ENCODE measurements at places on chromosomes 12 and 14.

GRCh38 chr14:77903221-77903620 is 103.3 kb downstream of the ADCK1 start:
- no peak for DNase-seq

- no peak for DNase-seq
Measured at GRCh38 chr14:55546212-55546874, 33.7 kb upstream of the KTN1 start.

DNA sequence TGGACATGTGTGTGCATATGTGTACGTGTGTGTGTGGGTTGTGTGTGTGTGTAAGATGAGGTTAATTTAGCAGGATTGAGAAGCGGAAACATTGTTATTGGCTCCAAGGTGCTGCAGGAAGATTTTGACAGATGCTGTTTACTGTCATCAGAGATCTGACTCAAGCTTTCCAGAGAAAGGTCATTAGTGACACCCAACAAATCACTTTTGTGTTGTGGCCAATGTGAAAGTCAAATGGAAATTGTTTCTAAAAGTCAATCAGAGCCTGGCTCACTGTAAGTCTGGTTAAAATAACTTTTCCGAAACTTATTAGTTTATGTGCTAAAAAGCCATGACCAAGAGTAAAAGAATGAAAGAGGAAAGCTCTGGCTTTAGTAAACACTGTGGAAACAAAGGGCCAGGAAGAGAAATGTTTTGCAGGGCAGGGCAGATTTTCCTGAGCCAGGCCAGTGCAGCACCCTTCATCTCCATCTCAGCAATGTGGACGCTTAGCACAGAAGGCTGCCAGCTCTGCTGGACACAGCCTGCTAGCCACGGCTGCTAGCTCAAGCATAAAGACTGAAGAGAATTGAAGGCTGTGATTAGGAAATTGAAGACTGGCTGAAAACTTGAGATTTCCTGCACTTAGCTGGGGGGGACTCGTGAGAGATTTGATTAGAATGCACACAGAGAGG is 235.8 kb downstream of the NEDD1 start:
- DNase-seq, result no peak

GRCh38 chr14:24032727-24033418 is 18.9 kb upstream of the CARMIL3 start:
- no peak for DNase-seq

- DNase-seq, result no peak
Measured at GRCh38 chr14:37122288-37122687, 50.1 kb downstream of the SLC25A21 start.

DNA sequence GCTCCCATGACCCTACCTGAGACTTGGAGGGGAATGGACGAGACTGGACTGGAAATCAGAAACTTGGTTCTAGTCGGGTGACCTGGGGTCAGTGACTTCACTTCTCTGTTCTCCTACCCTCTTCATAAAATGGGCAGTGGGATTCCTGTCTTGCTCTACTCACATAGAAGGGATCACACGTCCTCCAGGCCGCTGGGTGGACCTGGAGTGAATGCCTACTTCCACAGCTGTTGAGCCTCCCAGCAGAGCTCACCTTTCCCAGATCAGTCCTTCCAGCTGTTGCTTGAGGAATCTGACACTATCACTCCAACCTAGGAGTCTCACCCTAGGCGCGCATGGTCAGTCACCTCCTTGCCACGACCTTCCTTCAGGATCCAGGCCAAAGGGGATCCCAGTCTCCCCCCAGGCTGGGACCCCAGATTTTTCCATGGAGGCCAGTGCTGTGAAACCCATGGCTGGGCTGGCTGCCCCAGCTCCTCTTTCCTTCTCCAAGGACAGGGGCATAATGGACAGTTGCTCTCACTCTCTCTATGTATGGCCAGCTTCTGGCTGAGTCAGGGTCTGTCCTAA is 637 bp downstream of the ACVRL1 start:
- no peak for DNase-seq

DNA sequence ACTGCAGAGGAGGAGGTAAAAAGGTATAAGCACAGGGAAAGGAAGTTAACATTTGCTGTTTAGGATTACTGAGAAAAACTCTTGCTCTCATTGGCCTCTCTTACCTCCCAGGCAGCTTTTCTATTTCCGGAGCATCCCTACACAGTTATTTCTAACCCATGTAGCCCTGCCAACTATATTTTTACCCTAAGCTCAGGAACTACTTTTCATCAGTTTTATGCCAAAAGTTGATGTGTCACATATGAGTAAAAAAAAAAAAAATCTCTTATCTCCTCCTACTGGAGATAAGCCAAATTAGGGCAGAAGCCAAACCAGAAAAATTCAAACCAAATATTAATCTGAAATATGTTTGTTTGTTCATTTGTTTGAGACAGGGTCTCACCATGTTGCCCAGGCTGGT is 34.4 kb upstream of the PSMA6 start:
- DNase-seq, result no peak

DNA sequence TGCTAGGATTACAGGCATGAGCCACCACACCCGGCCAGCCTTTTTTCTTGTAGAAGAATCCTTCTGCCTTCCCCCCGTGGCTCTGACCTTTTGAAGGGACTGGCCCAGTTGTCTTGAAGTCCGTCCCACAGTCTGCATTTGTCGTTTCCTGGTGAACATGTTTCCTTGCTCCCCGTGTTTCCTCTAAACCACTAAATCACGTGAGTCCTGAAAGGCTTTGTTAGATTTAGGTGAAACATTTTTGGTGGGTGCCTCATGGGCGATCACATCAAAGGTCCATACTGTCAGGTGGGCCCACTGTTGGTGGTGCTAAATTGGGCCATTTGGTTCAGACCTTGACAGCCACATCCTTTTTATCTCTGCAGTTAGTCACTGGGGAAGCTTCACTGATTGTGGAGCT is 26.3 kb downstream of the MLXIP start:
- DNase-seq, result no peak

GRCh38 chr14:23483236-23483854 is 13.8 kb downstream of the NGDN start:
- no peak for DNase-seq

DNA sequence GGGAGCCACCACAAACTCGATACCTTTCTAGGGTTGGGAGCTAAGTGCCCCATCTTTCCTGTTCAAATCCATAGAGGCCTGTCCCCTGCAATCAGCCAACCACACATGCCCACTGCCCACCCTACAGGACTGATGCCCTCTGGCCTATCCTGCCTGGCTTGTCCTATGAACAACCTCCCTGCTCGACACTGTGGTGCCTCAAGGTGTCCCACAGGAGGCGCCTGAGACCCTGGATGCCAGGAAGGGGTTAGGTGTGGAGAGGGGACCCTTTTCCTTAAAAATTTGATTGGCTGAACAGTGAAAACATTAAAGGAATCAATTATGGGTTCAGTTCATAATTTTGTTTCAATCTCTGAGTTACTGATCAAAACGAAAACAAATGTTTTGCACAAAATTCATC is 97.3 kb upstream of the FZD10 start:
- no peak for DNase-seq

DNA sequence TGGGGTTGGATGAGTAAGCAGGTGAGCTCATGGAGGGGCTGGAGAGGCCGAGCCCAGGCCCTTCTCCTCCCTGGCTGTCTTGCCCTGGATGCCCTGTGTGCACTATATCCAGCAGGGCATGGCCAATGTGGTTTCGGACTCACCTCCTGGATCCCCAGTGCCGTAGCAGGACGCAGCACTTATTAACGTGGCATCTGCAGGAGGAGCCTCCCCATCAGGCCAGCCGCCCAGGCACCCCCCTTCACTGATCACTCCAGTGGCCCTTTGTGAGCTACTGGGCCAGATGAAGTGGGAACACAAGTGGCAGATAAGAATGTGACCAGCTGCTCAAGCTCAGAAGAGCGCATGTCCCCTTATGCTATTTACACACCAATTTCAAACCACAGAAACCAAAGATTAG is 43.1 kb upstream of the DICER1 start:
- no peak for DNase-seq

GRCh38 chr14:99196310-99196650 is 75.7 kb downstream of the BCL11B start:
- DNase-seq, result no peak

GRCh38 chr12:132766380-132767085 is 4.9 kb upstream of the ANKLE2 start:
- DNase-seq, result no peak

GRCh38 chr12:107775093-107775721 is 703 bp downstream of the ASCL4 start:
- no peak for DNase-seq

- DNase-seq, result no peak
Measured at GRCh38 chr12:104508752-104509446, 52.2 kb downstream of the CHST11 start.

DNA sequence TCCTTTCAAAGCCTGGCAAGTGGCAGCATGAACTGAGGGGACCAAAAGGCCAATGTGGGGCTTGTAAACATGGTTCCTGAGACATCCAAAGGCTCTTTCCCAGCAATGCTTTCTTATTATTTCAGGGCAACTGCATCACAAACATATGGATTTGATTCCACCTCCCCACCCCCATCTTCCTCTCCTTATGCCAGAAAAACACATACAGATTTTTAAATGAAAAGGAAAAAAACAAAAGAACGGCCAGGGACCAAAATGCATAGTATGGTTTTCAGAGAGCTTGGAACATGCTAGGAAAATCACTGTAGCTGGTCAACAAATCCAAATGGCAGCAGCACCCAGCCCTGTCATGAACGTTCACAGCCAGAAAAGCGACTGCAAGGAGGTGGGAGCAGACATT is 167.6 kb downstream of the ANO2 start:
- DNase-seq, result no peak

GRCh38 chr12:45273717-45274271 is 57.9 kb downstream of the ANO6 start:
- no peak for DNase-seq

GRCh38 chr12:86148071-86148470 is 108.1 kb downstream of the MGAT4C start:
- DNase-seq, result no peak

GRCh38 chr12:65051218-65051617 is 69.9 kb downstream of the WIF1 start:
- DNase-seq, result no peak

DNA sequence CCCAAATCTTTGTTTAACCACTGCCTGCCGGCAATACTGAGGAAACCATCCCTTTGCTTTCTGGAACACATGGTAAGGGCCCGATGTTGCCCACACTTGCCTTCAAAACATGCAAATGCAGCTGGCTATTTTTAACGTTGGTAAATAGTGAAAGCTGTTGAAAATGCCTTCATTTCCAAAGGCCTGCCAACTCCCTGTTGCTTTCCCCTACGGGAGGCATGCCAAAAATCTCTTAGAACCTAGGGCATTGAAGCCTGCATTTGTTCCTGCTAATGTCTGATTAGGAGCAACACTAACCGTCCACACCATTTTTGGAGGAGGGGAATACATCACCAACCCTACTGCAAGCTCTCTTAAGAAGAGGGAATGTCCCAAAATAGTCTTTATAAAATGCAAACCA is 152.6 kb upstream of the NOS1 start:
- no peak for DNase-seq

GRCh38 chr14:71142375-71143038 is 235.2 kb downstream of the PCNX1 start:
- no peak for DNase-seq

DNA sequence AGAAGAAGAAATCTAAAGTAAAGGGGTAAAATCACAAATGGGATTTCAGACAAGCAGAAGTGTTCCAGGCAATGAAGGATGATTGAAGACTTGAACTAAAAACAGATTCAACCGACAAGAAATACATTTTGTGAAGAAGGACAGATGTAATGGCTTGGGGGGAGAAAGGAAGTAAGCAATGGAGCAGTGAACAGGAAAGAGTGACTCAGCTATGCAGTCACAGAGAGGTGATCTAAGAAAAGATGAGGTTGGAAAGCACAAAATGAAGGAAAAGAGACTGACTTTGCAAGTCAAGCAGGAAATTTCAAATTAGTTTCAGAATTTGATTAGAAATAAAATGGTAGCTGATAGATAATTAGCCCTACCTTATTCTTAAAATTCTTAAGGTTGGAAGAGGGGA is 66.5 kb downstream of the PUS7L start:
- no peak for DNase-seq

GRCh38 chr12:13026286-13026685 is 17.9 kb upstream of the FAM234B start:
- DNase-seq, result no peak

DNA sequence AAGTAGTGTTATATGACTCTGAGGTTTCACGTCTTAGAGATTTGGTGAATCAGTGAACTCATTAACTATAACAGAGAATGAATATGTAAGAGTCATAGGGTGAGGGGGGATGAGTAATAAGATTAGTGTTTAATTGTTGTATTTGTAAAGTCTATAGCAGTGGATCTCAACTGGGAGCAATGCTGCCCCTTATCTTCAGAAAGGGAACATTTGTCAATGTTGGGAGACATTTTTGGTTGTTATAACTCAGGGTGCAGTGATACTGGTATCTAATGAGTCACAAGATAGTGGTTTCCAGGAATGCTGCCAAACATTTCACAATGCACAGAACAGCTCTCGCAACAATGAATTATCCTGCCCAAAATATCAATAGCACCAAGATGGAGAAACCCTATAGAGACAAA is 1193.7 kb downstream of the GALC start:
- no peak for DNase-seq

DNA sequence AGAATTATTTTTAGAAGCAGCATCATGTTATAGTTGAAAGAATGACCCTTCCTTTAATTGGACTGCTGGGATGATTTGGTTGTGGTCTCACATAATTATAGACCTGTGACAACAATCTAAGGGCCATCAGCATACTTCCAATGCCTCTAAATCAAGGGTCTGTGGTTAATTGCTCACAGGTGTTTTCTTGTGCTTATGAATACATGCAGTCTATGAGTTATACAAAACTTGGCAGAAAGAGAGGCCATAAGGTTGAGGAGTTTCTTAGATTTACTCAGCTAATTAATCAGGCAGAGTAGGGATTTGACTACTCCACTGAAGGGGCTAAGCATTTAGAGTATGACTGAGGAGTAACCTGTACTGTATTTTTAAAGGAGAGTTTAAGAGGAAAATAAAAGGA is 37.0 kb upstream of the FRMD6 start:
- DNase-seq, result no peak

GRCh38 chr14:64005822-64006221 is 153.0 kb downstream of the SYNE2 start:
- DNase-seq, result no peak

GRCh38 chr14:38762845-38763244 is 340.2 kb downstream of the SEC23A start:
- DNase-seq, result no peak

All from CD8-positive, alpha-beta T cell (primary cell).